Epithelial cell of proximal tubule (primary cell): ENCODE measurements at places on chromosomes 4 and X.
A peak's percentile ranks its signal among the peaks of the same experiment; 100 is the strongest.

- DNase-seq = no peak
Observed at GRCh38 chr4:43071069-43071468, 178.6 kb downstream of the GRXCR1 start.

DNA sequence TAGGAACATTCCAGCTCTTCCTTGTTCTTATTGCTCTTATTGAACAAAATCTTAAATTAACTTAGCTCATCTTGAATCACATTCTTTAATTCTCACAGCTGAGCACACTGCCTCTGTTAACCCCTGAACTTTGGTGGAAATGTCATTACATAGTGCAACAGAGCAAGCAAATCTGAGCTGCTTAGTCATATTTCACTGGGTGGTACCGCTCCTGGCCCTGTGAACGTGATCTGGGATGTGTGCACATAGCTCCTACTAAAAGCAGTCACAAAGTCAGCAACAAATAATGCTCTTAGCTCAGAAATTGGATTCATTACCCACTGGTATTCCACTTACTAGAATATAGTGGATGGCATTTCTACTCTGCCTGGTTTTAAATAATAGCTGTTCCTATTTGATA lies 27.9 kb downstream of the ARHGEF6 start:
- peak; percentile 26 for DNase-seq

- no peak for DNase-seq
Observed at GRCh38 chr4:141465171-141465570, 171.2 kb upstream of the IL15 start.

GRCh38 chrX:140425712-140426395 lies 79.0 kb downstream of the SOX3 start:
- no peak for DNase-seq

GRCh38 chr4:7808752-7809151 lies 130.9 kb downstream of the AFAP1 start:
- DNase-seq = no peak

- peak; percentile 40 for DNase-seq
Observed at GRCh38 chr4:15982842-15983524, 20.0 kb upstream of the FGFBP2 start.

DNA sequence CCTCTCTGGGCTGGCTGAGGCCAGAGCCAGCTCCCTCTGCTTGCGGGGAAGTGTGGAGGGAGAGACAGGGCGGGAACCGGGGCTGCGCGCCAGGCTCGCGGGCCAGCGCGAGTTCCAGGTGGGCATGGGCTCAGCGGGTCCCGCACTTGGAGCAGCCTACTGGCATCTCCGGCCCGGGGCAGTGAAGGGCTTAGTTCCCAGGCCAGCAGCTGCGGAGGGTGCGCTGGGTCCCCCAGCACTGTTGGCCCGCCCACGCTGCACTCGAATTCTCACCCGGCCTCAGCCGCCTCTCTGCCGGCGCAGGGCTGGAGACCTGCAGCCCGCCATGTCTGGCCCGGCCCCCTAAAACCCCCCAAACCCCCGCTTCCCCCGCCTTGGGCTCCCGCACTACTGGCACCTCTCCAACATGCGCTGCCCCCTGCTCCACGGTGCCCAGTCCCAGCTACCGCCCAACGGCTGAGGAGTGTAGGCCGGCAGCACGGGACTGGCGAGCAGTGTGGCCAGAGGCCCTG lies 33.8 kb upstream of the FAT4 start:
- no peak for DNase-seq

DNA sequence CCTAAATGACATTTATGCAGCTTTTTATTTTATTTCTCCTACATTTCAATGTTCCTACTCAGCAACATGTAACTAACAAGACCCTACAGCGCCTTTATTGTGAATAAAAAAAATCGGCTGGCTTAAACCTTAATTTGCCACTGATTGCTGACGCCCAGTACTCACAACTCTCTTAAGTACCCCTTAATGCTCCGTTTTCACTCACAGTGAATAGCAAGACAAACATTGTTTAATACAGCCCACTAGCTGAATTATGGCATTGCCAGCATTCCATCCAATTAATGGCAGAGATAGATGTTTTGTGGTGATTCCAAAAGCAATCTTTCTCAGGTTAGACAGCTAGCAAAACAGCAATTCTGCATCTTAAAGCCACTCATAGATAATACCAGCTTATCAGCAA lies 61.1 kb downstream of the PPARGC1A start:
- DNase-seq = no peak

DNA sequence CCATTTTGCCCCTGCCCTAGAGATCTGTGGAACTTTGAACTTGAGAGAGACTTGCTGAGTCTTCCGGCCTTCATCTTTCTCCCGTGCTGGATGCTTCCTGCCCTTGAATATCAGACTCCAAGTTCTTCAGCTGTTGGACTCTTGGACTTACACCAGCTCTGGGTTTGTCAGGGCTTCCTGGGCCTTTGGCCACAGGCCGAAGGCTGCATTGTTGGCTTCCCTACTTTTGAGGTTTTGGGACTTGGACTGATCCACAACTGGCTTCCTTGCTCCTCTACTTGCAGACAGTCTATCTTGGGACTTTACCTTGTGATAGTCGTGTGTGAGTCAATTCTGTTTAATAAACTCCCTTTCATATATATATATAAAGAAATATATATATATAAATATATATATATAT lies 1071.0 kb downstream of the ADGRL3 start:
- DNase-seq = no peak

DNA sequence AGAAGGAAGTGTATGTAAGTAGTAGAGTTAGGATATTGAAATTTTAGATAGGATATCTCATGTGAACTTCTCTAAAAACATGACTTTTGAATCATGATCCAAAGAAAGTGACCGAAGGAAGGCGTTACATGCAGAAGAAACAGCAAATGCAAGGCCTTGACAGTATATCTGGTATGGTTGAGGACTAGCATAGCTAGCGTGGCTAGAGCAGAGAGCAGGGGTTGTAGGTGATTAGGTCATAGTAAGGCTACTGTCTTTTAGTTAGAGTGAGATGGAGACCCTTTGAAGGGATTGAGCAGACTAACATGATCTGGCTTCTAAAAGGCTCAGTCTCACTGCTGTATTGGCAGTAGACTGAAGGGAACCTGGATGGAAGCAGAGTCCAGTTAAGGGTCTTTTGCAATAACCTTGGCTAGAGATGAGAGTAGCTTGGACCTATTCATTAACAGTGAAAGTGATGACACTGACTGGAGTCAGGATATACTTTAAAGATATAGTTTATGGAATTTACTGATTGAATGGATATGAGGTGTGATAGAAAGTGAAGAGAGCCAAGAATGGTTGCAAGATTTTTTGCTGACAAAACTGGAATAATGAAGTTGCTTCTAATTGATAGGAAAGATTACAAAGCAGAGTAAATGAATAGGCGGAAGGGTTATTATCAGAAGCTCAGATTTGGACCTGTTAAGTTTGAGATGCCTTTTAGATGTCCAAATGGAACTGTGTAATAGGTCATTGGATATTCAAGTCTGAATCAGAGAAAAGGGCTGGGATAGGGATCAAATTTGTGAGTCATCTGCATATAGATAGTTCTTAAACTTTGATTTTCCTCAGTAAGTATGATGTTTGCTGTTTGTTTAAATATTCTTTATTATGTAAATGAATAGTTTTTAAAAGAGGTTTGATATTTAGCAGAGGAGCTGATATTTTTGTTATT lies 59.8 kb downstream of the MRPL1 start:
- DNase-seq = no peak

DNA sequence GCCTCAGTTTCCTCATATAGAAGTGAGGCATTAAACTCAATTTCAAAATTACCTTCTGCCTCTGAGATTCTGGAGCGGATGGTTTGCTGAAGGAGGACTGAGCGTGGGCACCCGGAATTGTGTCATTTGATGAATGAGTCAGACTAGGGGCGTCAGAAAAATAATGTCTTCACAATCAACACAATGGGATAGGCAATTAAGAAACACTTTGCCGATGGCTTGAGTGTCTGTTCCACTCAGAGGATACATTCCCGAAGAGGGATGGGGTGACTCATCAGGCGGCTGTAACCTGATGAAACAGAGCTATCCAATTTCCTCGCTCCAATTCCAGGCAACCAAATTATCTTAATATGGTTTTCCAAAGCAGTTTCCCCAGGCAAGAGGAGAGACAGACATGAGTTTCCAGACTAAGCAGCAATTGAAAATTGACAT lies 1.2 kb upstream of the CHRNA9 start:
- no peak for DNase-seq

- no peak for DNase-seq
Observed at GRCh38 chrX:46407753-46408130, 137.5 kb downstream of the ZNF674 start.

DNA sequence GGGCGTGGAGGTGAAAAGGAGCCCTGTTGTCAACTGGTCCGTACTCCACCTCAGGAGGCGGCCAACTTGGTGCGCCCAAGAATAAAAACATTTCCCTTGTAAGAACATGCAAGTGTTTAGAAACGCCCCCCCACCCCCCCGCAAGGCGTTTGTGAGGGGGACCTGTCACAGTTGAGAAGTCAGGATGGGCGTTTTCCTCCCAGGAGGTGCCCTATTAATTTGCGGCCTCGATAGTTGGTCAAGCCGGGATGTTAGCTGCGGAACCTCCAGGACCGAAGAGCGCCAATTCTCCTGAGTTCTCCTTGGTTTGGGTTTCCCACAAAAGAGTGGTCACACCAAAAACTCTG lies 651 bp upstream of the SAP30 start:
- DNase-seq = no peak

DNA sequence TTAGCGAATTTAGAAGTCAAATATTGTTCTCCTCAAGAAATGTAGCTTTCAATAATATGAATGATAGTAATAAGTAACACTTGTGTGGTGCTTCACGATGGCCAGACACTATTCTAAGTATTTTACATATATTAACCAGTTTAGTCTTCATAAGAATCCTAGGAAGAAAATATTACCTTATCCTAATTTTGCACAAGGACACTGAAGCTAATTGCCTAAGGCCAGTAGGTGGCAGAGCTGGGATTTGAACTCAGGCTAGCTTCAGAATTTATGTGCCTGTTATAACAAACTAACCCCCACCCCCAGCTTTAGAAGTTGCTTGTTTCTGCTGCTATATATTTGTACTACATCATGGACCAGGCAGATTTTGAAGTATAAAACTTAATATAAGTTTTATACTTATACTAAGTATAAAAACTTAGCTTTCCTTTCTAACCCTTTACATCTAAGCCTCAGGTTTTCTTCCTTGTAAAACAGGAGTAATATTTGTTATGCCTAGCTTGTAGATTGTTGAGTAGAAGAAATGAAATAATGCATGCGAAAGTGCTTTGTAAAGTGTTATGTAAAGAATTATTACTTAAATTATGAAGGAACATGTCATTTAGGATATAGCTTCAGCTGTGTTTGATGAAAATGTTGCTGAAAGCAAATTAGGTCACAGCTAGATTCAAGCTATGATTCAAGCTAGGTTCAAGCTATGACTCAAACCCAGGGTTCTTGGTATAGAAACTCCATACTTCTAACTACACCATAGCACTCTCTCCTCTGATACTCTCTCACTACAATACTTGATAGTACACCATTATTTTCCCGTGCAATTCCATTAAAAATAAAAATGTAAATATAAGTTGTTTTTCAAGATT lies 4.2 kb upstream of the CDS1 start:
- no peak for DNase-seq

DNA sequence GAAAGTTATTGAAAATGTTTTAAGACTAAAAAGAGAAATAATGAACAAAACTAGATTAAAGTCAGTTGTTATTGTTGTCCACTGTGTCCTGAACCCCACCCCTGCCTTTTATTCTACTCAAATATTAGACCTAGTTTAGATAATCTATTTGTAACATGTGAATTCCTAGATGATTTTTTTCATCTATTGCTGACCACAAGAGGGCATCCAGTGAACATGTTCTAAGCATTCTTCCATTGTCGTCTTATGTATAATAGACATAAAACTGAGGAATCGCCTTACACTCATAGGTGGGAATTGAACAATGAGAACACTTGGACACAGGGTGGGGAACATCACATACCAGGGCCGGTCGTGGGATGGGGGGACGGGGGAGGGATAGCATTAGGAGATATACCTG lies 36.4 kb upstream of the HPRT1 start:
- DNase-seq = no peak

DNA sequence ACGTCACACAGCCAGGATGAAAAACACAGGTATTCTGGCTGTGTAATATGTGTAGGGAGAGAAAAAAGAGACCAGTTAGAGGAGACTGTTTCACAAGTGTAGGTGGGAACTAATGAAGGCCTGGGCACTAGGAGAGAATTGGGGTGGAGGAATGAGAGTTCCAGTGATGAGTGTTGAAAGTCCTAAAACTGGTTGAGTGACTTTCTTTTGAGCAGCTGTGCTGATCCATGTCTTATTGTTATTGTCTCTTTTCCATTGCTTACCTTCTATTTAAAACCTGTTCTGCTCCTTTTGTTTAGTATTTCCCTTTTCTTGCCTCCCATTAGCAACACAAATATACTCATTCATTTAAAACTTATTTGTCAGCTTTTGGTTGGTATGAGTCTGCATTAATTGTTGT lies 88.7 kb downstream of the PDLIM5 start:
- no peak for DNase-seq

GRCh38 chrX:45322820-45323219 lies 122.1 kb upstream of the DIPK2B start:
- no peak for DNase-seq

DNA sequence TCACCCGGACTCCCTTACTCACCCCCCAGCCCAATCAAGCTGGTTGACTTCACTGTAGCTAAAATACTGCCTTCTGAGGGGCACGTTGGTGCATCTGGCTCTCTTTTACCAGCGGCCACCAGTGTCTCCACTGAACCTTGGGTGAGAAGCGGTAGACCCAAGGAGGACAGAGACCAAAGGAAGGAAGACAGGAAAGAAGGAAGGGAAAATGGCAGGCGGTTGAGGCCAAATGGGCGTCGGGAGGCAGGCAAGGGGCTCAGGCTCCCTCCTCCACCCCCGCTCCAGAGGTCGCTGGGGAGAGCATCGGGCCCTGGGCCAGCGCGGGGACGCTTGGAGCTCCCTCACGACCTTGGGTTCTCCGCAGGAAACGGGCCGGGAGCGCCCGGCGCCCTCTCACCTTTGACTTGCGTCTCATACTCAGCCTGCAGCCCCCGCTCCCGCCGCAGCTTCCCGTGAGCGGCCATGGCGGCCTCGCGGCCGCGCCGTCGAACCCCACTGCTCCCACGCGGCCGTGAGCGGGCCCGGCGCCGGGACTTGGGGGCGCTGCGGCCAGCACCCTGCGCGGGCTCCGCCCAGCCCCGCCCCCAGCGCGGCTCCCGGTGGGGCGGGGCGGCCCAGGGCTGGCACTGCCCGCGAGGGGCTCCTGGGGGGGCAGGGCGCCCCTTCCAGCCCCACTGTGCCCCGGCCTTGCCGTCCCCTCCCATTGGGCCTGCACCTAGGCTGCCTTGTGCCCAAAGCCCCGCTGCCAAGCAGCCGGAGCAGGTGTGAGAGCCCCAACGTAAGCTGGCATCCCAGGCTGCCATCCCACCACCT lies at the start of gene ARHGAP4:
ARHGAP4 (minus strand) TSS at position 526 of the 813 bp plus-strand sequence; CDS start at position 464, 62 bp downstream.
- no peak for DNase-seq

DNA sequence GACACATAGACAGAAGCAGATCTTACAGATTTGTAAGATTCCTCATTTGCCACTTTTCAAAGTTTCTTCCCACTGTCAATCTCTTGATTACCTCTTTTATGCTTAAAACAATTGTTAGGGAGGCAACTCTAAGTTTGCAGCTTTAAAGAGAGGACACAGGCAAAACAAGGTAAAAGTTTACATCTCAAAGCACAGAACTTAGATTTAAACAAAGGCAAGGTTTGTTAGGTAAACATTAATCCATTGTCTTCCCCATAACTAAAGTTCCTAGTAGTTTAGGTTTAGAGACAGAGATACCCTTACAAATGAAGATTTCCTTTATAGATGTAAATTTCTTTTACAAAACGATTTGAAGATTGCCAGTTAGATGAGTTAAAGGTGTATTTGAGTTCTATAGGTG lies 176.9 kb downstream of the AASDH start:
- DNase-seq = no peak

- DNase-seq = no peak
Observed at GRCh38 chrX:64427787-64428186, 32.5 kb upstream of the MTMR8 start.

- no peak for DNase-seq
Observed at GRCh38 chr4:122710434-122711308, 21.8 kb upstream of the BBS12 start.
